H1 (cell line): ENCODE measurements at places on chromosomes 7 and 10. TPM values are rescaled to one million over a fixed set of nuclear protein-coding genes. Genes with fewer than 3 reads are reported as not detected.

- no peaks in the 10 kb centered on the region for H3K36me3 ChIP-seq
- no peak overlapping the region for H3K27ac ChIP-seq
- H3K4me3 ChIP-seq, result no peak overlapping the region
- DNase-seq, result no peak
Observed at GRCh38 chr7:151871904-151872303, 5.0 kb downstream of the PRKAG2 start.

The PLAC9 gene
- 12.4 and 16.7 TPM in 2 replicates for total RNA-seq

The SVIL gene
- total RNA-seq, result 15.4 and 16.0 TPM in 2 replicates

The CPA2 gene
- total RNA-seq, result 0.31 TPM in 1 of 2 replicates, not detected in the other

The ZNF655 gene
- 36.7 and 37.8 TPM in 2 replicates for total RNA-seq

The PTN gene
- 27.8 and 28.6 TPM in 2 replicates for total RNA-seq

- DNase-seq, result peak; percentile 79
- peaks cover 6% of the 10 kb centered on the region for H3K4me1 ChIP-seq
- peak within 1 kb of the TSS; percentile 66 for H3K4me3 ChIP-seq
- peaks cover 36% of the 10 kb centered on the region for H3K27me3 ChIP-seq
- no peak within 1 kb of the TSS for H3K27ac ChIP-seq
Observed at GRCh38 chr7:54541669-54542625, at the start of gene VSTM2A. Gene VSTM2A, plus strand, starts transcription at chr7:54542375. Its CDS starts 356 bp downstream, at chr7:54542731.

GRCh38 chr7:128275681-128276080 lies 34.6 kb downstream of the LEP start:
- peaks cover 6% of the 10 kb centered on the region for H3K4me1 ChIP-seq
- no peak overlapping the region for H3K4me3 ChIP-seq
- DNase-seq, result no peak
- H3K27me3 ChIP-seq, result no peaks in the 10 kb centered on the region

The TMUB1 gene
- total RNA-seq, result 41.4 and 48.7 TPM in 2 replicates

The GLI3 gene
- total RNA-seq, result 31.1 and 35.4 TPM in 2 replicates

The GJD4 gene
- total RNA-seq, result not detected in 2 replicates

- no peak overlapping the region for H3K27ac ChIP-seq
- DNase-seq, result peak; percentile 54
- H3K27me3 ChIP-seq, result peaks cover 21% of the 10 kb centered on the region
- H3K4me3 ChIP-seq, result peak overlapping the region; percentile 67
- H3K4me1 ChIP-seq, result no peaks in the 10 kb centered on the region
Observed at GRCh38 chr7:149459540-149460452, 1.1 kb downstream of the ZNF777 start.
